Motor neuron (in vitro differentiated cells): ENCODE measurements at places on chromosomes 5 and 9. TPM values are rescaled to one million over a fixed set of nuclear protein-coding genes. Genes with fewer than 3 reads are reported as not detected.
A peak's percentile ranks its signal among the peaks of the same experiment; 100 is the strongest.

Gene CSF2
- total RNA-seq = not detected in 2 replicates

Gene TRIM36
- 0.43 and 0.87 TPM in 2 replicates for total RNA-seq

Gene TMEM8B
- total RNA-seq = 17.0 and 21.4 TPM in 2 replicates

Gene FOXD4L4
- 0.32 and 0.62 TPM in 2 replicates for total RNA-seq

Gene PCDHB10
- total RNA-seq = 7.4 and 8.0 TPM in 2 replicates

Gene FOXD1
- total RNA-seq = 9.6 and 27.2 TPM in 2 replicates

Gene IFNK
- 3.0 and 3.6 TPM in 2 replicates for total RNA-seq

Gene ANKRD18A
- 0.22 and 0.44 TPM in 2 replicates for total RNA-seq

Gene LHX3
- not detected in 2 replicates for total RNA-seq

DNA sequence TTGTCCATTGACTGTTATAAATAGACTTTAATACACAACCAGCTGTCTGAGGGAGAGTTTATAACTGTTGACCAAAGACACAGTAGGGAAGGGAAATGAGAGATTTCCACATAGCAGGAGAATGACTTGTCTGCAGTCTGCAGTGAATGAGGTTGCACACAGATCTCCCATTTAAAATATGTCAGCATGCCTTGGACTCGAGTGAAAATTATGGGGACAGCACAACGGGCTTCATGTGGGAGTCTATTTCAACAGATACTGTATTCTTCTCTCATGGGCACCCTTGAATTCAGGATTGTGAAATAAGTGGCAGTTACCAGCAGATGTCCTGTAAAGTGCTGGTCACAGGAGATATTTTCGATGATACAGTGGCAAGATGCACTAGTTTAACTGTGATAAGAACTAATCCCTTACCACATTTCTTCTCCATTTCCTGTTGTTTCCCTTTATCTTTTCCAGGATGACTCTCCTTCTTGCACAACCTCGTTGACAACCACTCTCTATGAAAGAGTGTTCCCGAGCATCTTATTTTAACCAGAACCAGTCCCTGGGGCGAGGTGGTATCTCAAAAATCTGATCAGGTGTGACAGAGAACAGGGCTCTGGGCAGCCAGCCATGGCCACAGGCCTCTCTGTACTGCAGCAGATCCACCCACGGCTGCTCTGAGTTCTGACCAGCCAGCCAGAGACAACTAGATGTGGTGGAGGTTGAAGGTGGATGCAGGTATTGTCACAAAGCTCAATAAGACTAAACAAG is 51.5 kb upstream of the MAP3K1 start:
- no peak for ATAC-seq

DNA sequence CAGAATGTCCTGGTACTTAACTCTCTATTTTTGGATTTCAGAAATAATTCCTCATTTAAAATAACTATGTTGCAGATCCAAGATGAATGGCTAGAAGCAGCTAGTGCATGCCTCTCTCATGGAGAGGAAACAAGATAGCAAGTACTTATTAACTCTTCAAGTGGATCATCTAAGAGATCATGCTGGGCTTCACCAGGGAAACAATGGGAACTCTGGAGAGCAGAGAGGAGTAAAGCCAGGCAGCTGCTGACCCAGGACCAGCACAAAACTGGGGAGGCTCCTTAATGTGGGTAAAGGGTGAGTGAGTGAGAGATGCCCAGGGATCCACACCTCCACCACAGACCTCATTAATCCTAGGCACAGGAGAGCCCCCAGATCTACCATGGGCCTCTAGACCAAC is 897.8 kb upstream of the ACO1 start:
- no peak for ATAC-seq

DNA sequence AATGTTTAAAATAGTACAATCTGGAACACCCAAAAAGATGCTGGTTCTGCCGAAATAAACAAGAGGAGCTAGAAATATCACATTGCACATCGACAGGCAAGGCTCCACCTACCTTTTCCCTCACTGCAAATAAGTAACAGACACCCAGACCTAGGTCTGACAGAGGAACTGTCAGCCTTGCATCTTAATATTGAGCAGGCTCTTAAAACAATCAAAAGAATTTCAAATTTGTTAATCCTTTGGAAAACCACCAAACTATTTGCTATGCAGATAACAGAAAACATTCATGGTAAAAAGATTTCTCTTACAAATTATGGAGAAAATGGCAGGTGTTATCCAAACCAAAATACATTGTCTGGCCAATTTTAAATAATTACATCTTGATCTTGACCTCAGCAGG is 71.3 kb downstream of the FRMD3 start:
- ATAC-seq = no peak

GRCh38 chr5:158431369-158432029 is 572.6 kb upstream of the CLINT1 start:
- ATAC-seq = no peak

DNA sequence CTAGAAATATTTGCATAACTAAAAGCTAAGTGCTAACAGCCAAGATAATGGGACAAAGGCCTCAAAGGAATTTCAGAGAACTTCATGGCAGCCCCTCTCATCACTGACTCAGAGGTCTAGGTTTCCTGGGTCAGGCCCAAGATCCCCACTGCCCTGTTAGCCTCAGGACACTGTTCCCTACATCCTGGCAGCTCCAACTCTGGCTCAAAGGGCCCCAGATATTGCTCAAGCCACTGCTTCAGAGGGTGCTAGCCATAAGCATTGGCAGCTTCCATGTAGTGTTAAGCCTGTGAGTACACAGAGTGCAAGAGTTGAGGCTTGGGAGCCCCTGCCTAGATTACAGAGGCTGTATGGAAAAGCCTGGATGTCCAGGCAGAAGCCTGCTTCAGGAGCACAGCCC is 998.1 kb downstream of the TLE1 start:
- no peak for ATAC-seq

- peak; percentile 52 for ATAC-seq
Observed at GRCh38 chr9:88106492-88106891, 31.8 kb downstream of the SPATA31C2 start.

GRCh38 chr5:130868186-130868840 is 296.7 kb downstream of the HINT1 start:
- no peak for ATAC-seq

DNA sequence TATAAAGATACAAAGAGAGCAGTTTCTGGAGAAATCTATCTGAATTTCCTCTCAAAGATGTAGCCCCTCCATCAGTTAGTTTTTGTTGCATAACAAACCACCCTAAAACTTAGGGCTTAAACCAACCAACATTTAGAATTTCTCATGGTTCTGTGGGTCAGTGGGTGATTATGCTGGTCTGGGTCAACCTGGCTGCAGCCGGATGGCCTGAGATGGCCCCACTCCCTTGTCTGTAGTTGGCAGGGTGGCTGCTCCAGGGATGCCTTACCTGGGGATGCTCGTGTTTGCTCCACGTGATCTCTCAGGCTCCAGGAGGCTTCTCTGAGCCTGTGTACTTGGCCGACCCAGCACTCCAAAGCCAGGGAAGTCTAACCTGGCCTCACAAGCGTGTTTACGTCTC is 139.3 kb downstream of the MVB12B start:
- no peak for ATAC-seq

GRCh38 chr9:18499980-18500379 is 26.0 kb downstream of the ADAMTSL1 start:
- peak; percentile 30 for ATAC-seq

- ATAC-seq = no peak
Observed at GRCh38 chr9:79325501-79325900, 246.3 kb upstream of the TLE4 start.

DNA sequence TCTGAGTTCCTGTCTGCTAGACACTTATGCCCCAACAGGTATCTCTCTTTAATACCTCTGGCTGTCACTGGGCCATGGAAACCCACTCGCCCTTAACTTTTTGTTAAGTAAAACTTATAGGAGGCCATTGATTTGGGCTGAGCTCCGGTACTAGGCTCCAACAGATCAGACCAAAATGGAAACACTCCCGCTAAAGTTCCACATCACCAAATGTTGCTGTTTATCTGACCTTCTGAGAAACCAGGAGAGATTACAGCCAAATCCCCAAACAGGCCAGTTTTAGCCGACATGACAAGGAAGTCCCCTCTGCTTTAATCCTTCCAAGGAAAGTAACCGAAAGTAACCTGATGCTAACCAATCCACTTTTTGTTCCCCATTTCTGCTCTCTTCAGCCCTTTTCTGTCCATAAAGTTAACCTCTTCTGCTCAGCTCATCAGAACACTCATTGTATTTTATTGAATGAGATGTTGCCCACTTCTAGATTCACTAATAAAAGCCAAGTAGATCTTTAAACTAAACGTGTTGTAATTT is 115.2 kb upstream of the LHFPL2 start:
- no peak for ATAC-seq

DNA sequence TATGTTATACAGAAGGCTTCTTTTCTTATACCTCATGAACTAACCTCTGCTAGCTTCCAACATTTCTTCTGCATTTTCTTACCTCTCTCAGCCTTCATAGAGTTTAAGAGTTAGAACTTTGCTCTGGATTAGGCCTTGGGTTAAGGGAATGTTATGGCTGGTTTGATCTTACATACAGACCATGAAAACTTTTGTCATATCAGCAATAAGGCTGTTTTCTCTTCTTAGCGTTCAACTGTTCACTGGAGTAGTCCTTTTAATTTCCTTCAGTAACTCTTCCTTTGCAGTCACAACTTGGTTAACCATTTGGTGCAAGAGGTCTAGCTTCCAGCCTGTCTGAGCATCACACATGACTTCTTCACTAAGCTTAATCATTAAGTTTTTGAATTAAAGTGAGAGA is 329.0 kb upstream of the CCNG1 start:
- no peak for ATAC-seq

GRCh38 chr9:110582156-110582555 is 2.6 kb upstream of the SVEP1 start:
- no peak for ATAC-seq

DNA sequence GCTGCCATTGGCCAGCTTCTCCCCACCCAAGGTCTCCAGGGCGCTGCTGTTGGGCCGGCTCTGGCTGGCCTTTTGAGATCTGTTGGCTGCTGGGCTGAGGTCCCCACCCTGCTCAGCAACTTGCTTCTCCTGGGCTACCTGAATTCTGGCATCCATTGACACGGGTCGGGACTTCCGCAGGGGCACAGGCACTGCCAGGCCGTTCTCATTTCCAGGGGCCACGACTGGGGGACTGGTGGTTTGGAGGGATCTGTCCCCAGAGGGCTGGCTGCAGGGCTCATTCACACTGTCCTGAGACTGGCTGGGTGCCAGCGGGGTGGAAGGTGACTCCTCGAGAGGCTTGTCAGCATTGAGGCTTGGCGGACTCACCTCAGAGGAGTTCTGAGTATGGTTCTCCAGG is 87.1 kb upstream of the FBXW11 start:
- ATAC-seq = no peak

GRCh38 chr9:97961361-97961760 is 21.8 kb upstream of the ANP32B start:
- no peak for ATAC-seq

DNA sequence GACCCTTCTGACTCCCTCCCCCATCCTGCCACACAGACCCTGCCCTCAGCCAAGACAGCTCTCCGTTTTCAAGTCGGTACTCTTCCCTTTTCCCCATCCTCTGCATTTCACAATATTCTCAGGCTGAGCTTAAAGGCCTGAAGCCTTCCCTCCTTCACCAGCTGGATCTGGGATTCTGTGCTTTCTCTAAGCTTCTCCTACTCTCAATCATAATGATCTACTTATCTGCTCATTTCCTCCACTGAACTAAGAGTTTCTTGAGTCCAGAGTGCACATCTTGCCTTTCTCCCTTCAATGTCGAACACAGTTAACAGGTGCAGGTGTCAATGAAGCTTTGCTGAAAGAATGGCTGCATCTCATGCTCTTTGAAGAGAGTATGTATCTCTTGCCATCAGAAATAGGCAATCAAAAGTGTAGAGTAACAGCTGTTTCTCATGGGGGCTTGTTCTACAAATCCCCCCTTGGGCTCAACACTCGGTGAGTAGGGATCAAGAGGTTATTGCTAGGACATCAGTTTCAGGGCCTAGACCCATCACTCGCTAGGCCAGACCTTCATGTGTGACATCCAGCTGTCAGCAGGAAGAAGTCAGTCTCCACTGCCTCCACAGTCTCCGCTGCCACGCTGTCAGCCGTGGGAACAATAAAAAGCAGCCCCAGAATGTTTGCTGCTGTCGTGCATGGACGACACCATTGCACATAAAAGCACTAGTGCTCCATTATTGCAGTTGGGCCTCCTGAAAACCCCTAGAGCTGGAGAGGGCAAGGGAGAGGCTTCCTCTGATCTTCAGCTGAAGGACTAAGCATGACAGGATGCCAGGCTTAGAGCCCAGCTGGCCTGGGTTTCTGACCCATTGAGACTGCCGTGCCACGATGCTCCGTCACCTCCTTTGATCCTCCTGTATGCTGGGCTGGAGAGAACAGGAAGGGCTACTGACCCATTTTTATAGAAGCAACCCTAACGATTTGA is 23.7 kb downstream of the TRAF1 start:
- no peak for ATAC-seq

DNA sequence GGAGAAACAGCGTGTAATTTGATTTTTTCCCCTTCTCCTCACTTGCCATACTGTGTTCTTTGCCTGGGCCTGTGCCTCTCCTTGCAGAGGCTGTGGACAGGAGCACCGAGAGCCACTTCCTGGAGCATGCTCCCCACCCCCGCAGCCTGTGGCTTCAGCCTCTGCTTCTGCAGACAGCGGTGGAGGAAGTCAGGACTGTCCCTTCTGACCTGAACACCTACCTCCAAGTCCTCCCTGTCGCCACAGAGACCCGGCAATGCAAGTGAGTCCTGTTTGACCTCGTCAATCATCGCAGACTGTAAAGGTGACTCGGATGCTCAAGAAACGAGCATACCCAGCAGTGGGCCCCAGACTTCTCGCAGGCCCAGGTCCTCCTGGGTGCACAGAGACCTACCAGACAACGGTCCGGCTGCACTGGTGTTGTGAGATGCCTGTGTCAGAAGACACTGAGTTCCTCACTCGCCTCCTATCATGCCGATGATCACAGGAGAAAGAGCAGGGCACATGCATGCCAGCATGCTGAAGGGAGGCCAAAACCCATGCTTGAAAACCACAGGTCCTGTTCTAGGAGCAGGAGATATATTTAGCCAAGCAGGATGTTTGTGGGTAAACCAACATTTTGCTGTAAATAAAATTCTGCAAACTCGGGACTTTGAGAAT is 198.8 kb downstream of the AUH start:
- ATAC-seq = no peak

GRCh38 chr9:136939431-136939995 is 5.0 kb downstream of the FBXW5 start:
- no peak for ATAC-seq

DNA sequence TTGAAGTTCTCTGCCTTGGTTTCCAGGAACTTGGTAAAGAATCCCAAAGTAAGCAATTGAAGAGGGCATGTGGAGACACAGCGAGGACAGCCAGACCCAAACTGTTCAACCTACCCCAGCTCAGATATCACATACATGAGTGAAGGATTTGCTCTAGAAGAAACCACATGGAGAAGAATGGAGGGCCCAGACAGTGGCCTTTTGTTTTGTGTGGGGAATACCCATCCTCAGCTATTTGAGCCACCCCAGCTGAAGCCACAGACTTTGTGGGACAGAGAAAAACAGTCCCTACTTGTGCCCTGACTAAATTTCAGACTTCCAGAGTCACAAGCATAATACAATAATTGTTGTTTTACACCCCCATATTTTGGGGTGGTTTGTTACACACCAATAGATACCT is 387.1 kb downstream of the ZSWIM6 start:
- no peak for ATAC-seq
